NCI-H2107 (cell line): ENCODE measurements at places on chromosomes 1 and 21.
A peak's percentile ranks its signal among the peaks of the same experiment; 100 is the strongest.

DNA sequence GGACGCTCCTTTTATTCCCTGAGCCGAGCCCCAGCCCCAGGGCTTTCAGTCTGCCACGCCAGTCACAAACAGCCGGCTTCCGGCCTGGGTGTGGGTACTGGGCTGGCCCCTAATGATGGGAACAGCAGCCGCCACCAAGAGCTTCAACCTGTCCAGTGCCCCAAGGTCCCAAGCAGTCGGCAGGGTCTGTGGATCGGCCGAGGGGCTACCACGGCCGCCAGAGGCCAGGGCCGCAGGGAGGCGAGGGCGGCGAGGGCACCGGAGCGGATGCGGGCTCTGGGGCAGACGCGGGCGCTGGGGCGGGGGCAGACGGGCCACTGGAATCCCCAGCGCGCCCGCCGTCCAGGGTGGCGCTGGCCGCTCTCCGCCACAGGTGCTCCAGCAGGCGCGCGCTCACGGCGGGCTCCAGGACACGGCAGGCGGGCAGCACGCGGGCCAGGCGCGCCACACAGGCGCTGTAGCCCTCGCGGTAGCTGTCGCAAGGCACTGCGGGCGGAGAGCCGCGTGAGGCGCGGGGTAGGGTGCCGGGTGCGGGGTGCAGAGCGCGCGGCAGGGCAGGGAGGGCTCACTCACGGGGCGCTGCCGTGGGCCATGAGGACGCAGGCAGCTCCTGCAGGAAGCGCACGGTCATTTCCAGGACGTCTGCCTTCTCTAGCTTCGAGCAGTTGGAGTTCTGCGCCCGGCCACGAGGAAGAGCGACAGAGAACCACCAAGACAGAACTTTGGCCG lies 887 bp downstream of the HES2 start:
- no peak for DNase-seq

DNA sequence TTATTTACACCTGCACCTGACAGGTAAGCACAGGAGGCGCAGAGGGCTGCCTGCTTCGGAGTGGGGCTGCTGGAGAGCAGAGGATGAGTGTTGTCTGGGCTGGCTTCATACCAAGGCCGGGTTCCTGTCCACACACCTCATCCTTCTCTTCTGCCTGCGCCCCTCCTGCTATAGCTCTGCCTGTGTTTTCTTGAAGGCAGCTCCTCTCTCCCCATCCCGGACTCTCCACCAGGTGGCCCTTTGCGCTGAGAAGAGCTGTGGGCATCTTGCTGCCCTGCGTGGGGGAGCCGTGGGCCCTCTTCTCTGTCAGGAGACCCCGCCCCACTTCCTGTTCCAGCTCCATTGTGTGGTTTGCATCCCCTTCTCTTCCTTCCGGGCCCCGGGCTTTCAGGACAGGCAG lies 35.0 kb downstream of the ARHGEF10L start:
- DNase-seq = no peak

- no peak for DNase-seq
These were observed 114.6 kb downstream of the IER5 start for GRCh38 chr1:181202986-181203555.

DNA sequence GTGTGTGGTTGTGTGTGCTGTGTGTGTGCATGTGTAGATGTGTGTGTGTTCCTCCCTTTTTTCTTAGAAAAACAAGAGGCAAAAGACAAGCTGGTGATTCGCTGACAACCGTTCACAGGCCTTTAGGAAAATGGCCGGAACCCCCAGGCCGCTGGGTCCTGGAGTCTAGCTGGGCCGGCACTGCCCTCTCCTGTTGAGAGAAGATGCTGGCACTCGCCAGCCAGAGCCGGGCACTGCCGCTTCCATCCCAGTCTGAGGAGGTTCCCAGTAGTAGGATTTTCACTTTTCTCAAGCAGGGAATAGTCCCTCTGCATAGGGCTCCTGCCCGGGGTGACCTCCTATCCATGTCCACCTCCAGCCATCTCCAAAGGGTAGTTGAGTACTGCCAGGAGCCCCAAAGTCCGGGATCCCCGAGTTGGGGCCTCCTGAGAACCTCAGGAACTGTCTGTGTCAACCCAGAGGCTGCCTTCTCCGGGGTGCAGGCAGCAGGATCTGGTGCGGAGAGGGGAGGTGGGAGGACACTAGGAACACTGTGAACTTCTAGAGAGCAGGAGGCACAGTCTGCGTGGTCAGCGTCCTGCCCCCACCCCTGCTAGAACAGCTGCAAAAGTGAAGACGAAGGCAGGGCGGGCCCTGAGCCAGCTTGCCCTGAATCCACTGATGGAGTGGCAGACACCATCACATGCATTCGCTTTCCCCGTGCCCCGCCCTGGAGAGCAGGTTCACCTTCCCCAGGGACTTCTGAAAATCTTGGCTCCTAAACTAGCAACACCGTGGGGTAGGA lies 44.1 kb upstream of the ARHGEF16 start:
- DNase-seq = no peak

DNA sequence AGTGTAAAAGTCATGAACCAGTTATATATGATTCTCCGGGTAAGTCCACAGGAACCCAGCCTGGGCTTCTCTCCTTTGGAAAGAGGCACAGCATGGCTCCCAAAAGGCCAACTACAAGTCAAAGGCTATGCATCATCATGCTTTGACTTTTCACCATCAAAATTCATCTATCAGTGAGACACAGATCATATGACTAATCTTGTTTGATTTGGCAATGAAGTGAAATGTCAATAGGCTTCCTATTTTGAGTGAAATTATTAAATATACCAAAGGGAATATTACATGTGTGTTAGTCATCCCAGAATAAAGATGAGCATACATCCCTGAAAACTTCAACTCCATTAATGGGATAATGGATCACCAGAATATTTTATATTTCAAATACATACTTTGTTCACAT lies 83.5 kb upstream of the ADGRL2 start:
- DNase-seq = no peak

GRCh38 chr1:232038706-232039677 lies 412.4 kb downstream of the DISC1 start:
- DNase-seq = no peak

DNA sequence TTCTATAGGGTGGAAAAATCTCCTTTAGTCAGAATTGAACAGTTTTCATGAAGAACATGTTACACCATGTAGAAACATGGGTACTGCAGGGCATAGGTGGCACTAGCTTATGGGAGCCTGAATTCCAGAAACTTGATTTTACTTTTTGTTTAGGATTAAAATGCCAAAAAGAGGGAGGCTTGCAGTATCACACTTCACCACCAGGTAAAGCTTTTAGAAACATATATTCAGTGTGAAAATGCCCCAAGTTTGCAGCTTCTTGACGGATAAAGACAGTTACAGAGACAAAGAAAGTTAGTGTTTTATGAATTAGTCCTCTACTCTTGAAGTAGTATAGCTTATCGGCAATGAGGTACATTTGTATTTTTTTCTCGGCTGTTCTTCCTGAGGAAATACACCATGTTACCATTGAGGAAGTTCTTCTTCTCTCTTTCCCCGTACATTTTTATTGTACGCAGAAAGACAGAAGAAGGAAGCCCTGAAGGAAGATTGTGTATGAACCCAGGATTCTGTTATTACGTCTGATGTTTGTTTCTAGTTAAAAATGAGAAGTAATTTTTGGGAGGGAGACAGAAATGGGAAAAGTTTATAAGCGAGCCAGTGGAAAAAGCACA lies 66.1 kb downstream of the PBX1 start:
- DNase-seq = no peak

DNA sequence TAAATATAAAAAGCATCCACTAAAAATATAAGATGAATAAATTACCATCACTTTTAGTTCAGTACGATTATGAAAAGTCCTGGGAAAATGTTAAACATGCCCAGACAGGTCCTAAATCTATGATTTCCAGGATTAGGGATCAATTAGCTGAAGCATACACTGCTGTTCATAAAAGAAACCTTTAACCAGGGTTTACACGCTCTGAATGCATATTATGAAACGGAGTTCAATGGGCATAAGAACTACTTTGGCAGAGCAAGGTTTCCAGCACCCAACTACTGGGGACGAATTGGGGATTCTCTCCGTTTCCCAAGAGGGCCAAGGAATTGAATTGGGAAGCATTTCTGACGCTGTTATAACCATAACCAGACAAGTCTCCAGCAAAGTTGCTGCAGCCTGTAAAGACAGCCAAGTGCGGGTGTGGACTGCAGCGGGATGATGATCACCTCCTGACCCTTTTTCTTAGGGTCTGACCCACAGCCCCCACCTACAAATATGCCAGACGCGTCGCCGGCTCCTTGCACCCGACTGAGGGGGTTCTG lies 1.6 kb downstream of the SLC30A1 start:
- no peak for DNase-seq

DNA sequence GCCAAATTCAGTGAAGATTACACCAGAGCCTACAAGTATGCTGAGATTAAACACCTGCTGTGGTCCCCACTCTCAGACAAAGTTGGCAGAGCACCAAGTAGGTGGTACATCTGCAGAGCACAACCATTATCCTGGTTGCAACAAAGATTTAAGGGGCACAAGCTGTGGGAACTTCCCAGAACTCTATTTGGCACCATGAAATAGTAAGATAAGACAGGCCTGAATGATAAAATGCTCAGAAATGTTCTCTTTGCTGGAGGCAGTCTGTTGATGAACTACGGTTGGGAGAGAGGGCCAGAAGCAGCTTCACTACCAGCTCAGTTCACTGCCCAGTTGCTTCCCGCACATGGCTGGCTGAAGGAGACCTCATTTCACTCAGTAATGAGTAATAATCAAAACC lies 19.9 kb downstream of the RPL5 start:
- DNase-seq = no peak

- DNase-seq = no peak
These were observed 127.8 kb upstream of the ADAR start for GRCh38 chr1:154735804-154736168.

DNA sequence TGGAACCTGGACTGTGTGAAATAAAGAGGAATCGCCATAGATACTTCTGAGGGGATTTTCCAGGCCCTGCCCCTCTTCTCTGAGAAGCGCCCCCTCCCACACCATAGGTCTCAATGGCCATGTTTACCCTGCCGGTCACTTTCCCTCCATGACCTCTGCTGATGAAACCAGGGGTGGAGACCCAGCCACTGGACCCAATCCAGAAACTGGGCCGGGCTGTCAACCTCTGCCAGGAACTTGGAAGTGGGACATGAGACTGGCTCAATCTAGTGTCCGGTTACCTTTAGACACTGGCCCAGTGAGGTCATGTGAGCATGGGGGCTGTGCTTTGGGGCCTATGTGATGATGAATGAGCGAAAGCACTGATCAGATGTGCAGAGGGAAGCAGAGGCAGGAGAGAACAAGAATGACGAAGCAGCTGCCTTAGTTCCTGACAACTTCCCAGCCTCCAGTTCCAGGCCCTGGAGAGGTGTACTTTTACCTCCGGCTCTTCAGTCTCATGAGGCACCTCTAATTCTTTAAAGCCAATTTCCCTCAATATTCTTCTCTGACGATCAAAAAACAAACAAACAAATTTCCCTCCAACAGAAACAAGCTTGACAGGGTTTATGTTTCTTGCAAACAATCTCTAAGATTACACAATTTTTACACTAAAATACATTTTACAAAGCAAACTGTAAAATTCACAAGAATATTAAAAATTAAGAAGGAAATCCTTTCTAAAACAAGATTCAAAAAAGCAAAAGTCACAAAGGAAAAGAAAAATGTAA lies 4.9 kb downstream of the ASAP3 start:
- no peak for DNase-seq

- peak; percentile 38 for DNase-seq
These were observed 41.3 kb downstream of the HMCN1 start for GRCh38 chr1:185775501-185775900.

DNA sequence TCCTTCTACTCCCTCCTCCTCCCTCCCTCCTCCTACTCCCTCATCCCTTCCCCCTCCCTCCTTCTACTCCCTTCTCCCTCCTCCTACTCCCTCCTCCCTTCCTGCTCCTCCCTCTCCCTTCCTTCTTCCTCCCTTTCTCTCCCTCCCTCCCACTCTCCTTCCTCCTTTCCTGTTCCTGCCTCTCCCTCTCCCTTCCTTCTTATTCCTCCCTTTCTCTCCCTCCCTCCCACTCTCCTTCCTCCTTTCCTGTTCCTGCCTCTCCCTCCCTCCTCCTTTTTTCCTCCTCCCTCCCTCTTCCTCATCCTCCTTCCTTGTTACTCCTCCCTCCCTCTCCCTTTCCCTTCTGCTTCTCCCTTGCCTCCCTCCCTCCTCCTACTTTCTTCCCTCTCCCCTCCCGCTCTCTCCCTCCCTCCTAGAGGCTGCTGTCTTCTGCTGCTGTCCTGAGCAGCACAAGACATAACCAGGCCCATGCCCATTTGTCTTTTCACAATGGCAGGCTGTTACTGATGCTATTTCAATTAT lies 41.1 kb downstream of the WNT9A start:
- no peak for DNase-seq

GRCh38 chr1:208189716-208190115 lies 54.5 kb downstream of the PLXNA2 start:
- no peak for DNase-seq

- no peak for DNase-seq
These were observed 2.4 kb upstream of the USP33 start for GRCh38 chr1:77762072-77762476.

- no peak for DNase-seq
These were observed 345.6 kb downstream of the NPHP4 start for GRCh38 chr1:5646486-5647149.

DNA sequence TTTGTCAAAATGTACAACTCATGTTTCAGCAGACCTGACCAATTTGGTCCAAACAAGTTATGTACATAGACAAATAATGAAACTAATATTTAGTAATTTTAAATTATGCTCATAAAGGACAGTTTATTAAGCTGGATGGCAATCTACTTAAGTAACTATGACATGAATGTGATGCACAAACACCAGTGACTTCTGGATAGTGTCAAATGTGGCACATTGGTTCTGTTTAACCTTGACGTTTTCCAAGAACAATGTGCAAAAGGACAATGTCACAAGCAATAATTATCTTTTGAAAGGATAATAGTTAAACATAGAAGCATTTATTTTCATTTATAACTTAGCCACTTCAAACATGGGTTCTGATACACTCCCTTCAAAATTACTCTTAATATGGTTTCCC lies 80.0 kb downstream of the TRIM33 start:
- DNase-seq = no peak

GRCh38 chr1:235160383-235160956 lies 580 bp downstream of the RBM34 start:
- peak; percentile 43 for DNase-seq

DNA sequence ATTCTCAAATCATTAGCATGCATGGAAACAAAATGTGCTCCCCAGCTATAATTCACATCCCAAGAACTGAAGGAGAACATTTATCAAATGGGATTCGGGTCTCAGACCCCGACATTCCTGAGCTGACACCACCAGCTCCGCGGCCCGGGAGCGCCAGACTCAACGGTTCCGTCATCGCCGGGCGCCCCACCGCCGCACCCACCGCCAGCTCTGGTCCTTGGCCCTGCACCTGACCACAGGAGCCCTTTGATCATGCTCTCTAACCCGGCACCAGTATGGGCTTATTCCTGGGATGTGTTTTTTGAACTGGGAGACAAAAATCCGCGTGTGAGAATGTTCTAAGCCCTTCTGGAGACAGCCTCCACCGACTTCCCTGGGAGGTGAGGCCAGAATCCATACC lies 43.6 kb downstream of the HLCS start:
- no peak for DNase-seq

- no peak for DNase-seq
These were observed 11.6 kb upstream of the PTPRF start for GRCh38 chr1:43518935-43519686.
